Mesothelial cell of epicardium (in vitro differentiated cells): ENCODE measurements at places on chromosomes 2 and 18. TPM values are rescaled to one million over a fixed set of nuclear protein-coding genes. Genes with fewer than 3 reads are reported as not detected.

Gene BMP10
- total RNA-seq, result 0.13 TPM in 1 of 3 replicates, not detected in the others

Gene PJVK
- 12.1 to 13.8 TPM (median 12.2 TPM) in 3 replicates for total RNA-seq

Gene OR6B3
- total RNA-seq, result not detected in 3 replicates

DNA sequence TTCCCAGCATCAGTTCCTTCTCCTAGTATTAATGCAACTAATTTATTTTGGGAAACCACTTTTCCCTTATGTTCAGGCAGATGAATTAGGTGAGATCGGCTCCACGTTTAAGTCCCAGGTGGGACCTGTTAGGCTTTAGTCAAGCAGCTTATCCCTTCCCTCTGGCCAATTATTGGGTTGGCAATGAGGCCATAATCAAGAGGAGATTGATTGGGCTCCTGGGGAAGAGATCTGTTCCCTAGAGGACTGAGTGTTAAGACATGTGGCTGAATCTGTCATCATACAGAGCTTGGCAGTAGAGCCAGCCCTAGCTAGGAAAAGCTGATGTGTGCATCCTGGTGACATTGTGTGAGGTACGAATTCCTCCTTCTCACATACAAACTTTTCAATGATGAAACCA is 104.4 kb downstream of the PTH2R start:
- DNase-seq, result no peak

GRCh38 chr2:163556511-163556910 is 179.3 kb downstream of the FIGN start:
- no peak for DNase-seq

DNA sequence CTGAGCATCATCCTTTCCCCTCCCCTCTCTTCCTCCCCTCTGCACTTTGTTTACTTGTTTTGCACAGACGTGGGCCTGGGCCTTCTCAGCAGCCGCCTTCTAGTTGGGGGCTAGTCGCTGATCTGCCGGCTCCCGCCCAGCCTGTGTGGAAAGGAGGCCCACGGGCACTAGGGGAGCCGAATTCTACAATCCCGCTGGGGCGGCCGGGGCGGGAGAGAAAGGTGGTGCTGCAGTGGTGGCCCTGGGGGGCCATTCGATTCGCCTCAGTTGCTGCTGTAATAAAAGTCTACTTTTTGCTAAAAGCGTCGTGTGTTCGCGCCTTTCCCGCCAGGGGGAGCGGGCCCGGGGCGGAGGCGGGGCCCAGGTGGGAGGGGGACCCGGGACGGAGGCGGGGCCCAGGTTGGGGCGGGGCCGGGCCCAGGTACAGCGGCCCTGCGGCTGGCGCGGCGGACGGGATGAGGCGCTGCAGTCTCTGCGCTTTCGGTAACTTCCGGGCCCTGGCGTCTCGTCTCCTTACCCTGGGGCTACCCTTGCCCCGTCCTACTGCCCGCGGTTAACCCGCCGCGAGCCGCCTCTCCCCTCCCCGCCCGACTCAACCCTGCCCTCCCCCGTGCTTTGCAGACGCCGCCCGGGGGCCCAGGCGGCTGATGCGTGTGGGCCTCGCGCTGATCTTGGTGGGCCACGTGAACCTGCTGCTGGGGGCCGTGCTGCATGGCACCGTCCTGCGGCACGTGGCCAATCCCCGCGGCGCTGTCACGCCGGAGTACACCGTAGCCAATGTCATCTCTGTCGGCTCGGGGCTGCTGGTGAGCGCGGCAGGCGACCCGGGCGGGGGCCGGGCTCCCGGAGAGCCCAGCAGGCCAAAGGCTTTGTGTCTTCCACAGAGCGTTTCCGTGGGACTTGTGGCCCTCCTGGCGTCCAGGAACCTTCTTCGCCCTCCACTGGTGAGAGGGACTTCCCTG is at the start of gene KRTCAP3:
Gene KRTCAP3 (plus strand): TSS at position 424 of the 962 bp plus-strand sequence. CDS start 32 bp downstream, at position 456.
- DNase-seq, result peak; percentile 64

GRCh38 chr2:20583425-20583881 is 67.4 kb downstream of the HS1BP3 start:
- no peak for DNase-seq

DNA sequence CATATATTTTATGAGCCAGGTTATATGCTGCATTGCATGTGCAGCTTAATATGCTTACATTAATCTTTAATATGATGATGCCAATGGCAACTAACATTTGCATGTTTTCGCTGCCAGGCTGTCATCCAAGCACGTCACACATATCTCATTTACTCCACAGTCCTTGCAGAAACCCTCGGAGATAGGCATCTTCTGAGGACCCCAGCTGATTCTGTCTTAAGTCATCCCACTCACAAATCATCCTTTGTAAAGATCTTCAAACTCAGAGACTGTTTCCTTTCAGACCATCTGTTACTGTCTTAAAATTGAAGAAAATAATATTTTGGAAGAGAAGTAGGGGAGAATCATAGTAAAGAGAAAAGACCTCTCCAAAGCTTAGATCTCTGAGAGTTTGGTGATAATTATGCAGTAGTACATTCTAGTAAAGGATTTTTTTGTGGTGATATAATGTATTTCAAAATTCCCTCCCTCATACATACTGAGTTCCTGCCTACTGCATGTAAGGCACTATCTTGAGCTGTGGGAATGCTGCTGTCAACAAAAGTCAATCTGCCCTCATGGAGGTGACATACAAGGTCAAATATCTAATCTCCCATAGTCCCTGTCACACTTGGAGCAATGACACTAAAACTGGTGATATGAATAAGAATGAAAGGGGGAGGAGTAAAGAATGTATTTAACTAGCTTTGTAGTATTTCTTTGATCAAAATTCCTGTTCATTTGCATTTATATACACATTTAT is 11.0 kb downstream of the ITGA4 start:
- DNase-seq, result no peak
